ENCODE measurements at places on chromosomes 6 and 20.

DNA sequence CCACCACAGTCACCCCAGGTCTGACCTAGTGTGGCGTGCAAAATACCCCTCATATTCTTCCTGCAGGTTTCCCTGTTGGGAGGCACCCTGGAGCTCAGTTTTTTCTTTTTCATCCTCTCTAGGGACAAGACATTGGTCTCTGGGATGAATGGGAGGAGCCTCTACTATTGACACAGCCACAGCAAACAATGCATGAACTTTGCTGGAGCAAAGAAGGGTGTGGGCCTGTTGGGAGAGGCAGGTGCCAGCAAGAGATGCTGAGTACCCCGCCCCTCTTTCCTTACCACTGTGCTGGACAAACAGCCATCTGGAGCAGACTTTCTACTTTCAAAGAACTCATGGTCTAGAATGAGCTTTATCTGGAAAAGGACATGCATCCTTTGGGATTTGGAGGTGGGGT lies 10.1 kb downstream of the TGM3 start:
- DNase-seq: no peak

DNA sequence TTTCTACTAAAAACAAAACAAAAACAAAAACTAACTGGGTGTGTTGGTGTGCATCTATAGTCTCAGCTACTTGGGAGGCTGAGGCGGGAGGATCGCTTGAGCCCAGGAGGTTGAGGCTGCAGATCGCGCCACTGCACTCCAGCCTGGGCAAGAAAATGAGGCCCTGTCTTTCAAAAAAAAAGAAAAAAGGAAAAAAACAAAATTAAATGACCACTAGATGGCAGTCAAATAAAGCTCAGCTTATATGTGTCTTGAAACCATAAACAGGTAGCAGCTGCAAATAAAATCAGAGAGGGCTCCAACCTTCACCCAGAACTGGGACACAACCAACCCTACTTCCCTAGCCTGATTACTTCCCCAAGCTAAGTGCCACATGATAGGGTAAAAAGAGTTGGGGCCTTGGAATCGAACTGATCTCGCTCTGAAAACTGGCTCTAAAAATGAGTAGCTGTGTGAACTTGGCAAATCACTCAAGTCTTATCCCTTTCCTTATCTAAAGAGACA lies 67.1 kb upstream of the ADGRF4 start:
- no peak for DNase-seq

DNA sequence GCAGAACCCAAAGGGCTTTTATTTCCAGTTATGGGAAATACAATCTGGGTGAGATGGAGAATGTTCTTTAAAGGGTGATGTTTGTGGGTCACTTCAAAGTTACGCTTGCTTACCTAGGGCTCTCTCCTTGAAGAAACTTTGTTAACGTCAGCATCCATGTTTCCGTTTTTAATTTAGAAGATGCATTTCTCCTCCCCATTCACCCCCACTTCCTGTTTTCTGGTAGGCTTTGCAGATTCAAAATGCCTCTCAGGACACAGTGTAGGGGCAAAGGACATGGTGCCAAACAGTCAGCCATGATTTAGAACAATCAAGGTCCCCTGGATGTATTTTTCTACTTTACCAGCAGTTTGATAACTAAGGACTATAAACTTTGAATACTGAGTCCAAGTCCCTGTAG lies 49.5 kb downstream of the RPS12 start:
- no peak for DNase-seq

DNA sequence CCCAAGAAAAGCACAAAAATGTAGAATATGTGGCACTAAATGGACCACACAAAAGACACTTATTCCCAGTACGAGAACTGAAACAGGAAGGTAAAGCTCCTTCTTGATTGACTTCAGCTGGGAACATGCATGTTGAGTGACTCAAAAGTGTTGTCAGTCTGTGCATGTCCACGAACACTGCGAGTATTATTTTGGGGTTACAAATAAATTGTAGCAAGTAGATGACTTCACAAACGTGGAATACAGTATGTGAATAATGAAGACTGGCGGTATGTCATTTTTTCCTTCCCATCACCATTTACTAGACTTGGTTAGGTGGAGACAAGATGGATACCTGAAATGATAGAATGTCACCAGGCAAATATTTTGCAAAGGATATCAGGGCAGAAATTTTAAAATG lies 45.4 kb downstream of the L3MBTL3 start:
- no peak for DNase-seq

GRCh38 chr20:9306521-9306920 lies 207.9 kb upstream of the LAMP5 start:
- no peak for DNase-seq

- DNase-seq: no peak
Observed at GRCh38 chr6:140602431-140603248, 1228.2 kb upstream of the CITED2 start.

DNA sequence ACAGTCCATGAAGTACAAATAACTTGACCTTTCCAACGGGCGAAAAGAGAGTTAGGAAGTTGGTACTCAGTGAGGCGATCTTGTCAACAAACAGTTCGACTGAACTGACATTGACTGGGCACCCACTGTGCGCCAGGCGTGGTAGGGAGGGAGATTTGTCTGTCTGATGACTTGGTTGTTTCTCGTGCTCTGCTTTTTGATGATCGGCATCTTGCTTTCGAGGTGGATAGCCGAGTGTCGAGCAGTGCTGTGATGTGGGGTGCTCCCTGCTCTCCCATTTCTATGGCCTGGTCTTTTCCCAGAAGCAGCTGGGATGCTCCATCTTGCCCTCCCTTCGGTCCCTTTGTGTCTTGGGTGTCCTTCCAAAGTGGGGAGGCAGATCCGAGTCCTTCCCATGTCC lies 30.4 kb downstream of the RPP40 start:
- DNase-seq: no peak

DNA sequence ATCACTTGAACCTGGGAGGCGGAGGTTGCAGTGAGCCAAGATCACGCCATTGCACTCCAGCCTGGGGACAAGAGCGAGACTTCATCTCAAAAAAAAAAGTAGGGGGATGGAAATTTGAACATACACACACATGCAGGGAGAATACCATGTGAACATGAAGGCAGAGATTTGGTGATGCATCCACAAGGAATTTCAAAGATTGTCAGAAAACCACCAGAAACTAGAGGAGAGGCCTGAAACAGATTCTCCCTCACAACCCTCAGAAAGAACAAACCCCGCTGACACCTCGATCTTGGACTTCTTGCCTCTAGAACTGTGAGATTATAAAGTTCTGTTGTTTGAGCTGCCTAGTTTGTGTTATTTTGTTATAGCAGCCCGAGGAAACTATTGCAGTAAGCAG lies 125.5 kb downstream of the GPX5 start:
- DNase-seq: no peak

DNA sequence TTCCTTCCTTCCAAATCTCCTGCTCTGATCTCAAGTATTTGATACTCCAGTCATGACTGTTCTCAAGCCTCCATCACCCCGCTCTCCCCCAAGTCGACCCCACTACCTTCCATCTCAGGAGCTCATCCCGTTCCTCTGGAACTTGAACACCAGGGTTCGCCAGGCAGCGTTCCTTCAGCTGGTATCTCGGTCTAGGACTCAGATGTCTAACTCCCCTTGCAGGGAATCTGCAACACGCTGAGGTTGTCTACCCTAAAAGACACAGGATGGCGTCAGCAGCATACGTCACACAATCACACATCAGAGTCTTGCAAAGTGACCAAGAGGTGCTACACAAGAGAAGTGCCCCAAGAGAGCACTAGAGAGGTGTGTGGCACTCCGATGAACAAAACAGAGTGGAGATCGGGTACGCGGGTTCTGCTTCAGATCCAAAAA lies 706 bp downstream of the ZNF184 start:
- peak; percentile 68 for DNase-seq

GRCh38 chr6:87155842-87156815 lies 764 bp downstream of the ZNF292 start:
- no peak for DNase-seq

DNA sequence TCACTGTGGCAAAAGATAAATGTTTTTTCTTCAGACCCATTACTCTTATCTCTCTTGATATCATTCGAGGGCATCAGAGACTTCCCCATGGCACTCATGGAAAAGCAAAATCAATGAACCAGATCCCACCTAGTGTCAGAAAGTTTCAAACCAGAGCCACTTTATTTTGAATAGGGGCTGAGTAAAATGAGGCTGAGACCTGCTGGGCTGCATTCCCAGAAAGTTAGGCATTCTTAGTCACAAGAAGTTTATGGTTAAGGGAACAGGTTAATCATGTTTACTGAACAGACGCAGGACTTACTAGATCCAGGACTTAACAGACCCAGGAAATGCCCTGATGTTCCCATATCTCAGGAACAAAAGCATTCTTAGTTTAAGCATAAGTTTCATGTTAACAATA lies 369.9 kb downstream of the BTBD3 start:
- no peak for DNase-seq

GRCh38 chr6:32424589-32425300 lies 14.9 kb upstream of the HLA-DRA start:
- DNase-seq: no peak

GRCh38 chr6:38997128-38997761 lies 51.3 kb upstream of the GLP1R start:
- DNase-seq: peak; percentile 29

DNA sequence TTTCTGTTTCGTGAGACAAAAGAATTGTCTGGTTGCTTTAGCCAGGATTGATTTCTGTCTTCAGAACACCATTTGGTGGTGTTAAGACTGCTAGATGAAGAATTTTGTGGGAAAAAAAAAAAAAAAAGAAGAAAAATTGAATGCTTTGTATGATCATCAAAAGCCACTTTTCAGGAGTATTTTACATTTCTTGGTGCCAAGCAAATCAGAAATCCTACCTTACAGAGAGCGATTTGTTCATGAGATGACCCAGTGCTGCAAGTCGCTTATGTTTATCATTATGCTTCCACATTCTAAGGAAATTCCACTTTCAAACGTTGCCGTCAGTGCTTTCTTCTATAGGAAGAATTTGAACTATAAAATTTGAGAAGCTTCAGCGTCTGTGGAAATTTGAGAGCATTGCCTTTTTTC lies 228.7 kb downstream of the BCKDHB start:
- no peak for DNase-seq

- no peak for DNase-seq
Observed at GRCh38 chr6:88262332-88262731, 96.2 kb upstream of the CNR1 start.

GRCh38 chr6:105495515-105495914 lies 92.6 kb upstream of the PREP start:
- DNase-seq: no peak

DNA sequence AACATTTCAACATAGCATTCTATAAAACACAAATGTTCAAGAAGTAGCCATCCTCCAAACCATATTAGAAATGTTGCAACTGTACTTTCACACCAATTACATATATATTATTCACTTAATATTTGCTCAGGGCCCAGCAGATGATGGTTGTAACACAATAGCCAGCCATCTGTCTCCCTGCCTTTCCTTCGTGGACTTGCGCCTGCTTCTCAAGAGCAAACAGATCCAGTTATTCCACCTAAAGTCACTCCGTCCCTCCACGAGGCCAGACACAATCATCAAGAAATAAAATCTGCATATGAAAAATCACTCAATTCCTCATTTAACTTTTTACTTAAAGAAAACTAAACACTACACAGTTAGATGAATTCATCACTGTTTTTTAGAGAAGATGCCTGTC lies 160.4 kb downstream of the RALGAPA2 start:
- DNase-seq: no peak

GRCh38 chr6:104409913-104410312 lies 449.8 kb downstream of the HACE1 start:
- DNase-seq: no peak

DNA sequence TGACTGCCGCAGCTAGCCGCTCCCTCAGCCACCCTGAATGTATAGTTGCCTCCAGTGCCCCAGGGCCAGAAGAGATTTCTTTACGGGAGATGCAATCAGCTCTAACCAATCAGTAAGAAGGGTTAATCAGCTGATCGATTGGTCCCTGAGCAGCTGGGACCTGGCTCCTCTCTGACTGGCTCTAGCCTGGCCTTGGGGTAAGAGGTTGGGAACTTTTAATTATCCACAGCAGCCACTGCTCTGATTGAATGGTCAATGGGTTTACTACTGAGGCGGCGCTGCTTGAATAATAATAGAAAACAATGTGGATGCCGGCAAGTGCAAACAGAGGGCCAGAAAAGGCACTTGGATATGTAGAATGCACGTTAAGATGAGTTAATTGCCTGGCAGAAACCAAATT lies 99.8 kb downstream of the TFAP2A start:
- DNase-seq: no peak

DNA sequence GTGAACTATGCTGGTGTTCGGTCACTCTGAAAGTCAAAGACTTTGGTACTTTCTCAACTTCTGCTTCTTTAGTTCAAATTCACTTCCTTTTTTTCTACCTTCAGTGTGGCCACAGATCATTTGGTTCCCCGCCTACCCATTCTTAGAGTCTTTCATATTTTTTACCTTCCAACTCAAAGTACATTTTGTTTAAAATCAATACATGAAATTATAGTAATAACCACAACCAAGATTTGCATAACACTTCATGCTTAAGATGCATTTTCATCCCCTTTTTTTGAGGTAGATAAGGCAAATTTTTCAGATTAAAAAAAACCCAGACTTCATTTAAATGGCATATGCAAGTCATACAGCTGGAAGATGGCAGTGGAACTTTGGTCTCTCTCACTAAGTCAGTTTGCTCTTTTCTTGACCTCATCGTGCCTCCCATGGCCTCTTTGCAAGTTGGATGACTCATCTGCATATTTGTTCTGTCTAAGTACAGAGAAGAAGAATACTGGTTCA lies 11.9 kb upstream of the CNR1 start:
- DNase-seq: no peak

- no peak for DNase-seq
Observed at GRCh38 chr6:21905531-21905930, 312.0 kb downstream of the SOX4 start.

DNA sequence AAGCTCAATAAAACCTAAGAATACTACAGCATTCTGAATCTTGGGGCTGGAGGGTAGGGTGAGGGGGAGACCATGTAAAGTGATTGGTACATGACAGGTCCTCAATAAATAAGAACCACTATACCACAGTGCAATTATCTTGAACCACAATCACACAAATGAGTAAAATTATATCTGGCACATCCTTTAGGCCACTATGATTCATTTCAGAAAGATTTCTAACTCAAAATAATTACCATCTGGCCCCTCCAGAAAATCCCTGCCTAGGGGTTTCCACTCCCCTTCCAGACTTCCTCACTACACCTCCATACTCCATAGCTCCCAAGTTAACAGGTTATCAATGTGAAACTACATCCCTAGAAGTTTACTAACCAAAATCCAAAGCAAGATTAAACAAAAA lies 19.7 kb downstream of the AKIRIN2 start:
- DNase-seq: no peak

Data from CD4-positive, alpha-beta T cell treated with Interleukin-17A for 4 hours (primary cell).